MM.1S (cell line): ENCODE measurements at places on chromosomes 4 and X.

DNA sequence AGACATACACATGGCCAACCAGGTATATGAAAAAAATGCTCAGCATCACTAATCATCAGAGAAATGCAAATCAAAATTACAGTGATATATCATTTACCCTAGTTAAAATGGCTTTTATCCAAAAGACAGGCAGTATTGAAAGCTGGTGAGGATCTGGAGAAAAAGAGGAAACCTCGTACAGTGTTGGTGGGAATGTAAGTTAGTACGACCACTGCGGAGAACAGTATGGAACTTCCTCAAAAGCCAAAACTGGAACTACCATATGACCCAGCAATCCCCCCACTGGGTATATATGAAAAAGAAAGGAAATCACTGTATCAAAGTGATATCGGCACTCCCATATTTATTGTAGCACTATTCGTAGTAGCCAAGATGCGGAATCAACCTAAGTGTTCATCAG, 23.4 kb downstream of the ABHD18 start:
- DNase-seq, result no peak

DNA sequence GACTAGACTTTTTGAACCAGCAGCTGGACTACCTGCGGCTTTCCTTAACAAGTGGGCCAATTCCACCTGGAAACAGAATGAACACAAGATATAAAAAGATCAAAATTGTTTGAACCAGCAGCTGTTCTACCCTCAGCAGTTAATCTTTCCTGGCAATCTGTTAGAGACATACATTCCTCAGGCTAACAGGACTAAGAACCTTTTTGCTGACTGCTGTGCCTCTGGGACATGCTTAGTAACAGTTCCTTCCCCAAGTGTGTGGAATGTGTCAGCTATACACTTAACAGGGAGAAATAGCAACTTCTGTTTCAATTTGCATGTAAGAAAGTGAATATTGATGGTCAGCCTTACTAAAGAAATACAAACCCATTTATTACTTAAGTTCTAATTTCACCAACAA, 554.4 kb downstream of the ARAP2 start:
- no peak for DNase-seq

DNA sequence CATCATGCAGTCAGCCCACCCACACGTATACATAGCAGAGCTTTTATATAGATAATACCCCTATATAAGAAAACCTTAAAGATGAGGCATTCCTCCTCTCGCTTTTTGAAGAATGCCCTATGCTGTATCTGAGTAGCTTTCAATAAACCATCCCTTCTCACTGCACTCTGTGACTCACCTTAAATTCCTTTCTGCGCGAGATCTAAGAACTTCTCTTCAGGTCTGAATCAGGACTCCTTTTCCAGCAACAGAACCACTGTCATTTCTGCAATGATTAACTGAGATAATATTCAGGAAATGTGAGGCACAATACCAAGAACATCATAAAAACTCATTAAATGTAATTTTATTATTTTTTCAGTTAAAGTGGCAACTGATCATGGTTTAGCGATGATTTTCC, 76.4 kb upstream of the DCLK2 start:
- no peak for DNase-seq

DNA sequence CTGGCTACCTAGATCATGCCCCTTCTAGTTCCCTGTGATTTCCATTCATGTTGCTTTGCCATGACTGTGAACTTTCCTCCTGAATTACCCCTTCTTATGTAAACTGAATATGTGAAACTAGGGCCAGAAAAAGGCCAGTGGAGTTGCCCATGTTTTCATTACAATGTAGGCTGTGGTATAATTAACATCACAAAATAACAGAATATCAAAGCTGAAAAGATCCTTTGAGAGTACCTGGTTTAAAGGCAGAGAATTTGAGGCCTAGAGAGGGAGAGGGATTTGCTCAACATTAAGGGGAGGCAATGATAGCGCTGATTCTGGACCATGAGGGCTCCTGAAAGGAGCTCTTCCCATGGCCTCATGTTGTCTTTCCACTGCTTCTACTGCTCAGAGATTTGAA, 392.2 kb downstream of the OPHN1 start:
- no peak for DNase-seq

- DNase-seq, result no peak
Measured at GRCh38 chrX:27976284-27976683, 5.0 kb downstream of the DCAF8L1 start.

GRCh38 chrX:123489011-123489410, 243.8 kb downstream of the THOC2 start:
- DNase-seq, result no peak
